ENCODE measurements at places on chromosomes 5 and 9. TPM values are rescaled to one million over a fixed set of nuclear protein-coding genes. Genes with fewer than 3 reads are reported as not detected.

DNA sequence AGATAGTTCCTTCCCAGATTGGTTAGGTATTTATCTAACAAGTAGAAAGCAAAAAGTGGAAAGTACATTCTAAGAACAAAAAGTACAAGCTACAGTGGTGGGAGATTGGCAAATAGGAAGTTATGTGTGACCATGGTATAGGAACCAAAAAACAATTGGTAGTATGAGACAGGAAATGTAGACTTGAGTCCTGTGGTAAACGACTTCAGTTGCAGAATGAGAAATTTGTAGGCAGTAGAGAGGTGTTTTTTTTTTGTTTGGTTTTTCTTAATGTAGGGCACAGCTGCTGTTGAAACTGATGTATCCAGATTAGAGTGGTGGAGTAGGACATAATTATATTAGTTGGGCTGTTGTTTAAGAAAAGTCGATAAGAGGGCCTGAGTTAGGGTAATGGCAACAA, 72.0 kb downstream of the CCNH start:
- DNase-seq = no peak

DNA sequence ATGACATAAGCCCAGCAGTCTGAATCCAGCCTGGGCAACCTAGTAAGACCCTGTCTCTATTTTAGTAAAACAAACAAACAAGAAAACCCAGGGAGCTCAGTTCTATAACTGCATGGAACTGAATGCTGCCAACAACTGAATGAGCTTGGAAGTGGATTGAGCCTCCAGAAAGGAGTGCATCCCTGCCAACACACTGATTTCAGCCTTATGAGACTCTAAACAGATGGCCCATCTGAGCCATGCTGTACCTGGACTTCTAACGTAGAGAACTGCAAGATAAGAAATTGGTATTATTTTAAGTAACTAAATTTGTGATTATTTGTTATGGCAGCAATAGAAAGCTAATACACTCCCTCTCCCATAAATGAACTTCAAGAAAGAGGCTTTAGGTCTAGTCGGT, 150.4 kb upstream of the RAI14 start:
- DNase-seq = no peak

The SOX30 gene
- 0.16 TPM for total RNA-seq

The PTPN3 gene
- total RNA-seq = 0.58 TPM

The ITGA1 gene
- 6.0 TPM for total RNA-seq

- no peak for DNase-seq
Observed at GRCh38 chr5:95923918-95924544, 37.6 kb downstream of the ELL2 start.

The SMU1 gene
- total RNA-seq = 23.9 TPM

The HTR1A gene
- total RNA-seq = not detected

DNA sequence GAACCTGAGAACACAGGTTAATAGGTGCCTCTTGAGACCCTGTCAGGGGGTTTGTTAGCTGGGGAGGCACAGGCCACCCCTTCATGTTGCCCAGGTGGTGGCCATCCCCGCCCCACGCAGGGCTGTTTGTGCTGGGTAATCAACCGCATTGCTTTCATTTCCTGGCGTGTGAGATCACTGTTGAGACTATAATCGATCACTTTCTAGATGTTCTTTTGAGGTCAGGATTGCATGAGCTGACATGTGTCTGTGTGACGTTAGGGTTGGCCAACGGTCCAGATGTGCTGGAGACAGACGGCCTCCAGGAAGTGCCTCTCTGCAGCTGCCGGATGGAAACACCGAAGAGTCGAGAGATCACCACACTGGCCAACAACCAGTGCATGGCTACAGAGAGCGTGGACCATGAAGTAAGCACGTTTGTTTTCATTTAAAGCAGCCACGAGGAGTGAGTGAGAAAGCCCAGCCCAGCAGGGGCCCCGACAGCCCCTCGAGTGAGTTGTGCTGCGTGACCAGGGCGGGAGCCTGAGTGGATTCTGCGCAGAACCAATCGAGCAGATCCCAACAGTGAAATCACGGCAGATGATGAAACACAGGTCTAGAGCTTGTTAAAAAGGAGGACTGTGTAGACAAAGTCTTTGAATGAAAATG, 115.0 kb upstream of the CACNA1B start:
- DNase-seq = no peak

The PCDHGA10 gene
- total RNA-seq = not detected

DNA sequence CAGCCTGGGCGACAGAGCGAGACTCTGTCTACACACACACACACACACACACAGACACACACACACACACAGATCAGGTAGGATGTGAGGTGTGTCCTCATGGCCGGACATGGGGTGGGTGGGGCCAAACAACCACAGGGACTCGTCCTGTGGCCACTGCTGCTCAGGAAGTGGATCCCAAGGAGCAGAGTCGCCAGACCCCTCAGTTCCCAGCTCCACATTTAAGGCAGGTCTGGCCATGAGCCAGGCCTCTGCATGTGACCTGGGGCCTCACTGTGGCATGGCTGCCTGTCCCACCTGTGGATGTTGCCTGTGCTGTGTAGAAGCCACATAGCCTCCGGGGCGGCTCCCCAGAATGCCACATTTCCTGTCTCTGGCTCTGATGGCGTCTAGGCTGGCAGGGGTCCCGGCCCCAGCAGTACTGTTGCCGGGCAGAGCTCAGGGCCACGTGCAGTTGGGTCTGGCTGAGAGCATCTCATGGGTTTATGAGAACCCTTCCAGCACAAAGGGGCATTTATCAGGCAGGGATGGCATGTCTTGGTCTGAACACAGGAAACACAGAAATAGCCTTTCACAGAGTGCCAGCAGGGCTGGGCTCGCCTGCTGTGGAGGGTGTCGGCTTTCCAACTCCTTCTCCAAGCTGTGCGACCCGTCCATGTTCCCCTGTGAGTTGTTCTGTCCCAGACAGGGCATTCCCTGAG, 9.9 kb upstream of the NINJ1 start:
- peak; percentile 67 for DNase-seq

GRCh38 chr5:147512659-147513379, 3.0 kb upstream of the DPYSL3 start:
- no peak for DNase-seq

DNA sequence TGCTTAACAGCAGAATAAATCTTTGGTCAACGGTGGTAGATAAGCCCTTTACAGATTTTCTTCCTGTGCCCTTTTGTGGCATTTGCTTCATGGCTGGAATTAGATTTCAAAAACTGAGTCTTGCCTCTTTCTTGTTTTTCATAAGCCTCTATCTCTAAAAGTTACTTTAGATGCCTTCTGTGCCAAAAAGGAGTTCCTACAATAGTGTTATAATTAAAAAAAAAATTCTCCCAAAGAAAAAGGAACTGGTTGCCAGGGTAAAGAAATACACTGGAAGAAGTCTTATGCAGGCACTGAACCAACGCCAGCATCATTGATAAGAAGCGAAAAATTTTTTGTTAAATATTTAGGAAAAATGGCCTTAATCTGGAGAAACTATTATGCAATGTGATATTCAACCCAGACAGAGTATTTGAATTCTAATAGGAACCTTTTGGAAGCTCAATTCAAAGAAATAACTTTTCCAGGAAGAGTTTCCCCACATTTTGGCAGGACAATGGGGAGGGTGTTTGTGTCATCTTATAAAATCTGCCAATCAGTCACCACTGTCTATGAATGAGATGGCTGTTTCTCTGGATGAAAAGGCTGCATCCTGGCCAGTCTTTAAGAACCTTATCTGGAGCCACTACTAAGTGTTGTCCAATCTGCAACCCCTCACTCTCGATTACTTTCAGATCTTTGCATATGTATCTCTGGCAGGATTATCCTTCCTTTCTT, 608.1 kb downstream of the PDE4D start:
- DNase-seq = no peak

The PPP2R2B gene
- 0.56 TPM for total RNA-seq

The ZNF354B gene
- 8.4 TPM for total RNA-seq

DNA sequence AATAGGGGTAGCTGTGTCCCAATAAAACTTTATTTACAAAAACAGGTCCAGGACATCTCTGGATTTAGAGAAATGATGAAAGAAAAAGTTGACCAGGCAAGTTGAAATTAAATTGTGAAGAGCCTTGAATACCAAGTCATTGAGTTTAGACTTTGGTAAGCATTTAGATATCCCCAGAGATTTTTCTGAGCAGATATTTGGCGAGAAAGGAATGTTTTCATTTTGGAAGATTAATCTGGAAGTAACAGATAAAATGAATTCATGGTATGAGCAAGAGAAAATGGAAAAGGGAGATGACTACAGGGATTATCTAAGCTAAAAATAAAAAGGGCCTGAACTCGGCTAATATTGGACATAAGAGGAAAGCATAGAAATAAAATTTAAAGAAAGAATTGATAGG, 157.6 kb downstream of the ACTL7B start:
- DNase-seq = no peak

The CD74 gene
- total RNA-seq = 277 TPM

DNA sequence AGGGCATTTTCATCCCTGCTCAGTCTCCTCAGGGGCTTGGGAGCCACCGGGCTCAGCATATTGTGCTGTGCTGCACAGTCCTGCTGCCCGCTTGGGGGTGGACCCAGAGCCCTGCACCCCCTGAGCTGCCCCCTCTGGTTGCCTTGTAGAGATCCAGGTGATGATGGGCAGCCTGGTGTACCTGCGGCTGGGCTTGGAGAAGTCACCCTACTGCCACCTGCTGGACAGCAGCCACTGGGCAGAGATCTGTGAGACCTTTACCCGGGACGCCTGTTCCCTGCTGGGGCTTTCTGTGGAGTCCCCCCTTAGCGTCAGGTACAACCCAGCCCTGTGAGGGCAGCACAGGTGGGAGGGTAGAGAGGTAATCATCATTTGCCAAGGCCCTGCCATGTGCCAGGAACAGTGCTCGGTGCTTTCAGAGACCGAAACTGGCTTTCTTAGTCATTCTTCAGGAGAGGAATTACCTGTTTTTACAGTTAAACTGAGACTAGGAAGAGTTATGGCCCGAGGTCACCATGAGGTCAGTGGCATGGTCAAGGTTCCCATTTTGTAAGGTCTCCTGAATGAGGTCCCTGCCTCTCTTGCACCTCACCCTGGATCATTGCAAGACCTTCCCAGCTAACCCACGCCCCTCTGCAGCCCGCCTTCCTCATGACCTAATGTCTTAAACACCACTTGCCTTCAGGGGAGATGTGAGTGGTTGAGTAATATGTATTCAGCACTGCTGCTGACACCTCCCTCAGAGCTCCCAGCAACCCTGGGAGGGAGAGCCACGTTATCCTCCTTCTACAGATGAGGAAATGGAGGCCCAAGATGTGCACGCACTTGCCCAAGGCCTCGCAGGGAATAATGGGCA, 7.5 kb downstream of the NHP2 start:
- DNase-seq = peak; percentile 87

DNA sequence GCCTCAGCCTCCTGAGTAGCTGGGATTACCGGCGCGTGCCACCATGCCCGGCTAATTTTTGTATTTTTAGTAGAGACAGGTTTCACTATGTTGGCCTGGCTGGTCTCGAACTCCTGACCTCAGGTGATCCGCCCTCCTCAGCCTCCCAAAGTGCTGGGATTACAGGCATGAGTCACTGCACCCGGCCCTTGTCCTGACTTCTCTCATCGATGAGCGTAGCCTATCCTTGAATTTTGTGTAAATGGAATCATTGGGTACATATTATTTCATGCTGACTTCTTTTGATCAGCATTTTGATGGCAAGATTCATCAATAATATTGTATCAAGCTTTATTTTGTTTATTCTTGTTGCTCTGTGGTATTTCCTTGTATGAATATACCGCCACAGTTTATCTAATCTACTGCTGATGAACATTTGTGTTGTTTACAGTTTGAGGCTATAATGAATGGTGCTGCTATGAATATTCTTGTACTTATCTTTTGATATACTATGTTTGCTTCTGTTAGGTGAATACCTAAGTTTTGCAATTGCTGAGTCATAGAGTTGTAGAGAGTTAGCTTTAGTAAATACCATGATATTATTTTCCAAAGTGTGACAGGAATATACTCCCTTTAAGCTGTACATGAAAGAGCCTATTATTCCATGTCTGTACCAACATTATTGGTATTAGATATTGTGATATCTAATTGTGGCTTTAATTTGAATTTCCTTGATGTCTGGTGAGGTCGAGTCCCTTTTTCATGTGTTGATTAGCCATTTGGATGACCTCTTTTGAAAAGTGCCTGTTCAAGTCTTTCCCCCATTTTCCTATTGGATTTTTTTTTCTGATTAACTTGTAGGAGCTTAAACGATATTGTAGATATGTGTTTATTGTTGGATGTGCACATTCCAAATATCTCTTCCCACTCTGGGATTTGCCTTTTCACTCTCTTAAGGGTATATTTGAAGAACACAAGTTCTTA, 107.5 kb downstream of the RGS3 start:
- no peak for DNase-seq

The NRARP gene
- 3.3 TPM for total RNA-seq

GRCh38 chr9:38641985-38642864, 21.8 kb upstream of the ANKRD18A start:
- peak; percentile 7 for DNase-seq

- DNase-seq = no peak
Observed at GRCh38 chr5:84791138-84791537, 406.5 kb upstream of the EDIL3 start.

- DNase-seq = no peak
Observed at GRCh38 chr5:37957218-37957617, 117.4 kb upstream of the GDNF start.

DNA sequence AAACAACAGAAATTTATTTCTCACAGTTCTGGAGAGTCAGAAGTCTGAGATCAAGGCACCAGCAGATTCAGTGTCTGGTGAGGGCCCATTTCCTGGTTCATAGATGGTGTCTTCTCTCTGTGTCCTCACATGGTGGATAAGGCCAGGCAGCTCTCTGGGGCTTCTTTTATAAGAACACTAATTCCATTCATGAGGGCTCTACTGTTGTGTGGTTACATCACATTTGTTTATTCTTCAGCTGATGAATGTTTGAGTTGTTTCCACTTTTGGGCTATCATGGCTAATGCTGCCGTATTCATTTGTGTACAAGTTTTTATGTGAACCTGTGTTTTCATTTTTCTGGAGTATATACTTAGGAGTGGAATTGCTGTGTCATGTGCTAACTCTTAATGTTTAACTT, 35.2 kb downstream of the DDX4 start:
- no peak for DNase-seq

The PTGDS gene
- not detected for total RNA-seq

GRCh38 chr9:136738960-136739359, 3.8 kb downstream of the LCN10 start:
- DNase-seq = no peak

- no peak for DNase-seq
Observed at GRCh38 chr9:132478353-132479050, 68.5 kb downstream of the CFAP77 start.

The DOCK8 gene
- total RNA-seq = 166 TPM

GRCh38 chr5:67746103-67746502, 469.5 kb upstream of the PIK3R1 start:
- DNase-seq = no peak

DNA sequence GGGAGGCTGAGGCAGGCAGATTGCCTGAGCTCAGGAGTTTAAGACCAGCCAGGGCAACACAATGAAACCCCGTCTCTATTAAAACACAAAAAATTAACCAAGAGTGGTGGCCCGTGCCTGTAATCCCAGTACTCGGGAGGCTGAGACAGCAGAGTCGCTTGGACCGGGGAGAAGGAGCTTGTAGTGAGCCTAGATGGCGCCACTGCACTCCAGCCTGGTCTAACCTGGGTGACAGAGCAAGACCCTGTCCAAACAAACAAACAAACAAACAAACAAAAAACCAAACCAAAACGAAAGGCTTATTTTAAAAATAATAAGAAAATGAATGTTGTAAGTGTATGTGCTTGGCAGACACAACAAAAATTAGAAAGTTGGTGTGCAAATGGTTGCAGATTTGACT, 536.3 kb upstream of the PTPRD start:
- no peak for DNase-seq

The OR13C3 gene
- total RNA-seq = not detected

- no peak for DNase-seq
Observed at GRCh38 chr5:146647656-146648199, 131.7 kb upstream of the GPR151 start.

GRCh38 chr5:36611520-36612274, 5.3 kb downstream of the SLC1A3 start:
- no peak for DNase-seq

The C9 gene
- total RNA-seq = not detected

The TRIM7 gene
- 3.0 TPM for total RNA-seq
